Midbrain (tissue), 1 donor: ENCODE measurements at places on chromosomes 16 and 17.

DNA sequence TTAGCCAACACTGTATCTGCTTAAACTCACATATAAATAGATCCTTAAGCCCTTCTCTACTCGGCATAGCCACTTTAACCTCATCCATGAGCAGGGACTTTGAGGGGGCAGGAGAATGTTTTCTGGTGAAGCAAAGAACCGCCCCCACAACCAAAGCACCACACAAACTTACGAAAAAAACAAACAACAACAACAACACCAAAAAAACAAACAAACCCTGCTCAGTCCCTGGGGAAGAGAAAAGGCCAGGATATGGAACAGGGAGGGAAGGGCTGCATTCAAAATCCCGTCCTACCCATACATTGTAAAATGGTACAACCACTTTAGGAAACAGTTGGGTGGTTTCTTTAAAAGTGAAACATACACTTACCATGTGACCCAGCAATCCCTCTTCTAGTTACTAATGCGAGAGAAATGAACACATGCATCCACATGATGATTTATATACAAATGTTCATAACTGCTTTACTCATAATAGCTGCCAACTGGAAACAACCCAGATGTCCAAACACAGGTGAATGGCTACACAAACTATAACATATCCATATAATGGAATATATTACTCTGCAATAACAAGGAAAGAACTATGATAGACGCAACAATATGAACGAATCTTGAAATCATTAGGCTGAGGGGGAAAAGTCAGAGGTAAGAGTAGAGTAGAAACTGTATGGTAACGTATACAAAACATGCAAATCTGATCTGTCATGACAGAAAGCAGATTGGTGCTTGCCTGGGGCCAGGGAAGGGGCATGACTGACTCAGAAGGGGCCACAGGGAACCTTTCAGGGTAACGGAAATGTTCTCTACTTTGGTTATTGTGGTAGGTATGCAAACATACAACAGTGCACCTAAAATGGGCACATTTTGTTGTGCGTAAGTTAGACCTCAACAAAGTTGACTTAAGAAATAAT lies 37.7 kb upstream of the TOB1 start:
- DNase-seq = no peak

GRCh38 chr17:3963237-3964201 lies 718 bp downstream of the ATP2A3 start:
- DNase-seq = no peak

DNA sequence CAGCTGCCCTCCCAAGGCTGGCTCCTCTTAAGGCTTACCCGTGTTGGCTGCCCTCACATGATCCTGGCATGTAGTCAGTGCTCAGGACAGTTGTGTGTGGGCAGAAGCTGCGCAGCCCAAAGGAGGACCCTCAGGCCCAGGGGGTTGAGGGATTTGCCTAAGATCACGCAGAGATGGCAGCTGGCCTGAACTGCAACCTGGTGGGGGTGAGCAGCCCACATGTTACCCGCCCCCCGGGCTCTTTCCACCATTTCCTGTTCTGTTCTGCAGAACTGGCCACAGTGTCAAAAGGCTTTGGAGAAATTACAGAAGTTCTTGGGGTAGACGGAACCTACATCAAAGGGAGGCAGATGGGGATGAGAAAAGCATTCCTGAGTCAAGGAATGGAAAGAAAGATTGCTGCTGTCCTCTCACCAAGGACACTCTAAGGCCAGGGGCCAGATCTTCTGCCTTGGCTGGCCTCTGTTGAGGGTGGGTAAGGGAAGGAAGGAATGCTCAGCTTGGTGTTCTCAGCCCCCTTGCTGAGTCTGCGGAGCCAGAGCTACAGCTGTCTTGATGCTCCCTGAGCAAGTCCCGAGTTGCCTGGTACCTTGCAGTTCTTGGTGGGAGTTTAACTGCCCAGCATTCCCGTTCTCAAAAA lies 53.0 kb downstream of the EPN2 start:
- DNase-seq = no peak

GRCh38 chr16:84561291-84561690 lies 56.6 kb downstream of the COTL1 start:
- no peak for DNase-seq

- DNase-seq = no peak
Observed at GRCh38 chr17:34823023-34823422, 138.2 kb downstream of the CCT6B start.
